ENCODE measurements at places on chromosomes 6 and 20. TPM values are rescaled to one million over a fixed set of nuclear protein-coding genes. Genes with fewer than 3 reads are reported as not detected.

The NRSN1 gene
- total RNA-seq = not detected

GRCh38 chr20:50543326-50543725 is 33.1 kb downstream of the PTPN1 start:
- no peaks in the 10 kb centered on the region for H3K27me3 ChIP-seq
- peak overlapping the region; percentile 9 for H3K27ac ChIP-seq
- DNase-seq = no peak
- peaks cover 39% of the 10 kb centered on the region for H3K4me1 ChIP-seq
- no peak overlapping the region for H3K4me3 ChIP-seq
- H3K36me3 ChIP-seq = peaks cover 6% of the 10 kb centered on the region

- no peaks in the 10 kb centered on the region for H3K4me1 ChIP-seq
- H3K27ac ChIP-seq = peak overlapping the region; percentile 45
- no peaks in the 10 kb centered on the region for H3K27me3 ChIP-seq
- H3K36me3 ChIP-seq = peaks cover 40% of the 10 kb centered on the region
- DNase-seq = no peak
- H3K4me3 ChIP-seq = no peak overlapping the region
These were observed 58.4 kb downstream of the EZR start for GRCh38 chr6:158760618-158761250.

GRCh38 chr6:72832271-72832670 is 210.4 kb downstream of the KCNQ5 start:
- H3K4me3 ChIP-seq = no peak overlapping the region
- H3K27ac ChIP-seq = no peak overlapping the region
- DNase-seq = no peak
